ENCODE measurements at places on chromosomes 4 and X.

DNA sequence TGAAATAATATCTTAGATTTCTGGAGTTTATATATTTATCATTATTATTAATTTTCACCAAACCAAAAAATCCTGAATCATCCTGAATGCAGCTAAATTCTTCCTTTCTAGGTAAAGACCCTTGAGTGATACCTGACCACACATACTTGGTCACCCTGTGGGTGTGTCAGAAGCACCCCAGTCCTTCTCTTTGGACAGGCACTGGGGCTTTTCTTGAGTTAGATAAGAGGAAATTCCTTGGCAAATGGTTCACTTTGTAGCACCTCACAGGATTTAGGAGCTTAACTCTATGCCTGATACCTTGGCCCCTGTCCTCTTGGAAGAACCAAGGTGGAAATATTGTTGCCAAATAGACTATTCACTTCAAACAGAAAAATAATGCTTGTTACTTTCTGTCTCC is 69.6 kb upstream of the PNPLA4 start:
- no peak for DNase-seq

- no peak for DNase-seq
Observed at GRCh38 chrX:105744291-105744690, 78.0 kb upstream of the NRK start.

GRCh38 chrX:97637289-97637688 is 753.6 kb downstream of the RPA4 start:
- no peak for DNase-seq

DNA sequence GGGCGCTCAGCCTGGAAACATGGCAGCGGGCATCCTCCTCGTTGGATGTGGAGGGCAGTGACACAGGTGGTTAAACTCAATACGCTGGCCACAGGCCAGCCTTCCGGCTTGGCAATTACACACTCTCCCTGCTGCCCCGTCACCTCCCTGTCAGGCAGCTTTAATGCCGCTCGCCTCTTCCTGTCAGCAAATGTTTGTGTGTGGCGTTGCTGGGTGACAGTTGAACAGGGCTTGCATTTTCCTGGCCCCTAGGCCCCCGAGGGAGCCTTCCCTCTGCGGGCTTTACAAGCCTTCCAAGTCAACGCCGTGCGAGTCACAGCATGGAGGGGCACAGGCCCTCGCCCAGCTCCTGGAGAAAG is 620.0 kb downstream of the BCOR start:
- DNase-seq: no peak

DNA sequence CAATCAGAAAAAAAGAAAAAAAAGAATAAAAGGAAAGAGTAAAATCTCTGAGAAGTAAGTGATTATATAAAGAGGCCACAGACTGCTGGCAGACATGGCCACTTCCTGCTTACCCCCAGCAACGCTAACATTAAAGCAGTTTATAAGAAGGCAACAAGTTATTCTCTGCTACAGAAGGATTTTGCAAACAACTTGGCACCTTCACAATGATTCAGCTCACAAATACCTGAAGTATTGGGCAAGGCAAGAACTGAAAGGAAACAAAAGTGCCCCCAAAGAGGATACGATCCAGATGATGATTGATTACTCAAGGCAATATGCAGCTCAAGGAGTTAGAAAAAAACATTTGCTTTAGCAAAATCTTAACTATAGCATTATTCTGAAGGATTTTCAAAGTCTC is 718.8 kb downstream of the KLHL13 start:
- DNase-seq: no peak

DNA sequence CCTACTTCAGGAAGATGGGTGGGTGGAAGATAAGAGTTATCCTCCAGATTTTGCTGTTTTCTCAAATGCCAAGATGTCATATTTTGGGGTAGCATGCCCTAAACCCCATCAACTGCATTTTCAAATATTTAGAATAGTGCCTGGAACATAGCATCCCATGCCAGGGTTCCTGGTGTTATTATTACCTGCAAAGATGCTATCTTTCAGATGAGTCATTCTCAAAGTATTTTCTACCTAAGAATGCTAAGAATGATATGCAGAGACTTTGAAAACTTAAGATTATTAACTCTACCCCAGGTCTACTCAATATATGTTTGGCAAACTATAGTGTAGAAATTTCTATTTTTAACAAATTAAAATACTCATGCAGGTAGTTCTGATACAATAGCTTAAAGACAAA is 934.3 kb upstream of the SLIT2 start:
- no peak for DNase-seq

DNA sequence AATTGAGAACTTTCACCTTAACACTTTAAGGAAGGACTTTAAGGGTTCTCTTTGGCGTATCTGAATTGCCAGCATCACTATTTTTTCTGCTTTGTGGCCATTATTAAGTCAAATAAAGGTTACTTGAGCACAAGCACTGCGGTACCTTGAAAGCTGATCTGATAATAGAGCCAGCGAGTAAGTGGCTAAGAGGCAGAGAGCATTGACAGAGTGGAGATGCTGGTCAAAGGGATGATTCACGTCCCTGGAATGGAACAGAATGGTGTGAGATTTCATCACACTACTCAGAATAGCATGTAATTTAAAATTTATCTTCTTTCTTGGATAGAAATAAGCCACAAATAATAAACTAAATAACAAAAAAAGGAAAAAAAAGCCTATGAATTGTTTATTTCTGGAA is 57.1 kb upstream of the NPFFR2 start:
- no peak for DNase-seq

DNA sequence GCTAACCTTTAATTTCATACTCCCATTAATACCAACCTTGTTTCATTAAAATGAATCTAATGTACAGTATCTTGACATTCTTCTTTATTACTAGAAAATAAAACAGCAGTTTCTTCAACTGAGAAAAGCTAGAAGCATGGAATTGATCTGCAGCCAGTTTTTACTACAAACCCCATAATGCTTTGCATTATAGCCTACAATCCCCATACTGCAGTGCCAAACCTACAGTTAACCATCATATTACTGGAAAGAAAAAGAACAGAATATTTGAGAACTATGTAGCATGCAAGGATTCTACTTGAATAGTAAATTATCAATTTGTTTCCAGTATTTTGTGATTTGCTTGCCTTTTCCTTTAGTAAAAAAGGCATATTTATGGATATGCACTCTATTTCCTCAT is 3.2 kb upstream of the IL1RAPL1 start:
- DNase-seq: no peak

GRCh38 chrX:43590150-43590549 is 65.9 kb upstream of the MAOA start:
- no peak for DNase-seq

GRCh38 chr4:1549638-1550035 is 134.5 kb downstream of the FAM53A start:
- no peak for DNase-seq

DNA sequence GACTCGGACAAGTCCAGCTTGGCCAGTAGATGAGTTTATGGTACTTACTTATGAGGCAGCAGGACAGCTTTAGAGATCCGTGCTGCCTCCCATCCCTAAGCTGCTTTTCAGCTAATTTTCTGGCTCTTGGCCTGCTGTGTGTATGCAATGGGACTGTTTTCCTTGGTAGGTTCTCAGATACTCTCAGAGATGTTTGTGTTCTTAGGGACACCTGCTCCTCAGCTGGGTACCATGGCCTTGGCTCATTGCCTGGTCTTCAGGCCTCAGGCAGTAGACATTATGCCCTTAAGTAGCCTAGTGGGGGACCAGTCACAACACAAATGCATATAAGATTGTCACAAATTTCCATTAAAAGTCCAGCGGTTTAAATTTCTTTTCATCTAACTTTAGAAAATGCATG is 688.0 kb downstream of the PCDH7 start:
- DNase-seq: no peak

- DNase-seq: no peak
Observed at GRCh38 chrX:18017411-18017810, 156.3 kb upstream of the RAI2 start.

DNA sequence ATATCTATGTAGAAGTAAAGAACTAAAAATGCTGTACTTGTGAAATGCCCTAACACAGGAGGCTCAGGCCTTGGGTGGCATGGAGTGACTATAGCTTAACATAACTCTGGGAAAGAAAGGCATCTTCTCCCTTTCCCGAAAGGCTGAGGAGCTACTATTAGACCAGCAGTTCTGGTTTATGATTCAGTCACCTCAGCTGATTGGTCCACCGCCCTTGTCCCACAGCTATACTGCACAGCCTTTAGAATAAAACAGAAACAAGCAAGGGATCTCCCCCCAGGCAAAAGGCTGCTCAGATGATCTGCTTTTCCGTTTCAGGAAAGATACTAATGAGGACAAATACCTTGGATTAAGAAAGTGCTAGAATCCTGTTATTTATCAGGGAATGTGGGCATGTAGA is 171.3 kb downstream of the SNCA start:
- DNase-seq: no peak

DNA sequence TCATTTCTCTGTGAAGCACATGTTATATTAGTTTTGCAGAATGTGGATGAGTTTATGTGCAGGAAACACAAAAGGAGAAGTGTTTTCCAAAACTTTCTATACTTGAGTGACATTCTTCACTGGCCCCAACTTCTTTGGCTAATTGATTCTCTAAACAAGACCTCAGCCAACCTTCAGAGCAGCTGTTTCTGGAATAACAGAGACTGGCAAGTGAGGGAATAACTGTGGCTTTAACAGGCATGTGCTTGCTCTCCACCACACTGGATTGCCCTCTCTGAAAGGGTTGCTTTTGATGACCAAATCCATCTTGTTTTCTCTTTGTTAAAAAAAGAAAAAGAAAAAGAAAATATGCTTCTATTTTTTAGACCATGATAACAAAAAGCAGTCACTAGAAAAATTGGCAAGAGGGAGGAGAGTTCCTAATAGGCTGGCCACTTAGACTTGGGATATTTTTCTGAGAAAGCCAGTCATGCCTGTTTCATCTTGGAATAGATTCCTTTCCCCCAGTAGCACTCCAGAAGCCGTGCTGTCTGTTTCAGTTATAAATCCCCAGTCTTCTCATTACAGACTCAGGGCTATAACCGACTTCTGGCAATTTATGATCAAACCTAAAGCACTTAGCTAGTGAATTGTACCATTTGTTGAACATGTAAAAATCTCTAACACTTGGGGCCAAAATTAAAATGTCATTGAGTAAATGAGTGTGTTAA is 295.0 kb upstream of the NR3C2 start:
- DNase-seq: no peak

- no peak for DNase-seq
Observed at GRCh38 chr4:122749704-122750454, 17.4 kb downstream of the BBS12 start.

GRCh38 chrX:9700555-9700954 is 65.1 kb downstream of the GPR143 start:
- no peak for DNase-seq

Data from vagina (tissue), 2 donors.